ENCODE measurements at places on chromosomes 5 and 9. TPM values are rescaled to one million over a fixed set of nuclear protein-coding genes. Genes with fewer than 3 reads are reported as not detected.

OR2V1 gene
- total RNA-seq, result not detected

PCDHB15 gene
- 1.2 TPM for total RNA-seq

C1QTNF3 gene
- total RNA-seq, result 1.6 TPM

PTPRD gene
- total RNA-seq, result not detected

FRMD3 gene
- total RNA-seq, result 0.98 TPM

RLN2 gene
- total RNA-seq, result not detected

PCDH12 gene
- total RNA-seq, result 0.57 TPM

GLRA1 gene
- total RNA-seq, result not detected

IFNE gene
- total RNA-seq, result not detected

C9orf153 gene
- 0.35 TPM for total RNA-seq

ALDH7A1 gene
- total RNA-seq, result 95.2 TPM

RAPGEF1 gene
- total RNA-seq, result 61.5 TPM

DAB2 gene
- total RNA-seq, result 30.1 TPM

LPAR1 gene
- 29.0 TPM for total RNA-seq

TRUB2 gene
- 57.4 TPM for total RNA-seq

NEUROG1 gene
- total RNA-seq, result not detected

LECT2 gene
- not detected for total RNA-seq

MYORG gene
- 7.8 TPM for total RNA-seq

ASPN gene
- total RNA-seq, result 0.15 TPM

FYB1 gene
- total RNA-seq, result not detected

BARHL1 gene
- not detected for total RNA-seq

LRRC26 gene
- total RNA-seq, result not detected

Data from A673 (cell line).